ENCODE measurements at places on chromosomes 4 and X.

- no peak for DNase-seq
These were observed 63.2 kb downstream of the MID1 start for GRCh38 chrX:10557166-10557565.

- no peak for DNase-seq
These were observed 69.6 kb upstream of the C4orf50 start for GRCh38 chr4:6087669-6088341.

DNA sequence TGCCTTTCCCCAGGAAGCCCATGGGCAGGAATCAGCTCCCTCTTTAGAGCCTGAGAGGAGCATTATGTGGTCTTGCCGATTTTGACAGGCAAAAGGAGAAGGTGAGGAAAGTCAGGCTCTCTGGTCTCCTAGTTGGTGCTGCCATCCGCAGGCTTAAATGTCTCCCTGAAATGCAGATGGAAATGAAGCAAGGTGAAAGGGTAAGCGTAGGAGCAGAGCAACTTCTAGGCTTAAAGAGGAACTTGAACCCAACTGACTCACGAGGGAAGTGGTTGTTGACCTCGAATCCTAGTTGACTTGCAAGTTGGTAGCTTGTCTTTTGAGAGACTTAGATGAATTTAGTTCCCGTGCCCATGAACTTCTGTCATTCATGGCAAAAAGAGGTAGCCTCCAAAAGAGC lies 205.9 kb downstream of the PTTG2 start:
- DNase-seq: no peak

DNA sequence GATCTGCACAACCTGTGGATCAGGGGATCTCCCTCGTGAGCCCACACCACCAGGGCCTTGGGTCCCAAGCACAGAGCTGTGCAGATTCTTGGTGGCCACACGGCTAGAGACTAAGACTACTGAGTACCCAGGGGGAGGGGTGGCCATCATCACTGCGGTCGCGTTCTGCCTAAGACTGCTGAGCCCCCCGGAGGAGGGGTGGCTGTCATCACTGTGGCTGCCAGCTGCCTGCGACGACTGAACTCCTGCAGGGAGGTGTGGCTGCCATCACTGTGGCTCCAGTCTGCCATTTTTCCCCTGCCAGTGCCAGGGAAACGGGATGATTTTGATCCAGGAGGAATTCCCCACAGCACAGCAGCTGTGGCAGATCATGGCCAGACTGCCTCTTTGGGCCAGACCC lies 141.7 kb upstream of the SPANXB1 start:
- DNase-seq: no peak

DNA sequence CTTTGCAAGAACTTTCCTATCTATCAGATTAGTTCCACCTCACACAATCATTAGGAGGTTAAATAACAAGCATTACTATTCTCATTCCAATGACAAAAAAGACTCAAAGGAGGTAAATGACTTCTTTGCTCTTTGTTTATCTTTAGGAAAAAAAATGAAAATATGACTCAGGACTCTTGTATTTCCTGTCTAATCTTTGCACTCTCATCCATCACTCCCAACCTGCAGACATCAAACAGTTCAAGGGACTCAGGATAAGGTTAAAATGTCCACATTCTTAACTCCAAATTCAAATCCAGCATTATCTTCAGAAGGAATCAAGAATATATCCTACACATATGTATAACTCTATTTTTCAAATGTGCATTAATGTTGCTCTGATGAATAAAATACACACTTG lies 139.6 kb downstream of the UNC5C start:
- DNase-seq: no peak

- no peak for DNase-seq
These were observed 245.5 kb upstream of the CXXC4 start for GRCh38 chr4:104740161-104740560.

DNA sequence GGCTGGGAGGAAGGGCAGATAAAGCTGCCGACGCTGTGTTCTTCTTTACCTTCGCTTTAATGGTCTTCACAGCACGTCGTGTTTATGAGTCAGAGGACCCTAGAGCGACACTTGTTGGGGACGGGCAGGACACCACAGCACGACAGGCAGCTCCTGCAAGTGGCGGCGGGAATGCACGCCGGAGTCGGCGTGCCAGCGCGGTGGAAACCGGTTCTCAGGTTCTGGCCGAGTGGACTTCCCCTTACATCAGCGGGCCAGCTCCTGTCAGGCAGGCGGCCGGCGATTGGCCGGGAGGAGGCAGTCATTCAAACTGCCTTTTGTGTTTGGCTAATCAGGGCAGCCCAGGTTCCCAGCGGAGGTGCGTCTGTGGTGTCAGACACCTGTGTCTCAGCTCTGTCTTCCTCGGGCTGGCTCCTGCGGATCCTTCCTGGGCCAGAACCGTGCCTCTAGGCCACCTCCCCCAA lies 150.9 kb downstream of the SHROOM3 start:
- no peak for DNase-seq

DNA sequence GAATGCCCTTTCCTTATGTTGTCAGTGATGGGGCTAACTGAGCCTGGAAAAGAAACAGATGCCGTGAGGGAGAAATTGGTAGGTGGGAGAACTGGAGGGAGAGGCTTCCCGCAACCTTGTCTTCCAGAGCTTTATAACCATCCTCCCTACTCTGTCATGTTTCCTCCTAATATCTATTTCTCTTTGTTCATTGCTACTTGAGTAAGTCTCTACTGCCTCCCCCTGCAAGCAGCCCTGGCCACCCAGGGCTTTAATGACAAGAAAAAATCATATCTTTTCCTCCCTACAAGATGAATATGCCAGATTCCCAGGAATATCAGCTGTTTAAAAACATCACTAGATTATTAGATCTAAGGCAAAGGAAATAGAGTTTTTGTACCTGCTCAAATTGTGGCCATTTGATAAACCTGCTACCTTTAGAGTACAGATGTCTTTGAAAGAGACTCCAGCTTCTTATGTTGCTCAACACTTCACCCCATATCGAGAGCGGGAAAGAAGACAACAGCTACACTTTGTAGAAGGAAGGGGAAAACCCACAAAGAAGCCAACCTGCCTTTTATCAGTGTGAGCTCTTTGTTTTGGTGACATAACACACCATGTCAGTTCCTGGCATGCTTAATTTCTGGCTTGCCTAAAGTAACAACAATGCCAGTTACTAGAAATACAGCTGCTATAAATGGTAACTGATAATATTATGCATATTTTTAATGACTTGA lies 186.6 kb upstream of the LEF1 start:
- DNase-seq: no peak

DNA sequence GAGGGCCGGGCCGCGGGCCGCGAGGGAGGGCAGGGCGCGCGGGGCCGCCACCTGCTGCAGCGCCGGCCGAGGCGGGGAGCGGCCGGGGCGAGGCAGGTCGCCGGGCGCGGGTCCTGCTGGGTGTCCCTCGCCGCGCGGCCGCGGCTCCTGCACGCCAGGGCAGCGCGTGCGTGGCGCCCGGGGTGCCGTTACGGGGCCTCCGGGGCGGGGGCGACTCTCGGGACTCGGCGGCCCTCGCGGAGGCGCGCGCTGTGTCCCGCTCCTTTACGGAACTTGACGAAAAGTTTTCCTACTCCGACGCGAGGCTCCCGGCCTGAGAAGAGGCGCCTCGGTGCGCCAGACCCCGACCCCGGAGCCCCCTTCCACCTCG lies 329 bp downstream of the TBC1D14 start:
- DNase-seq: no peak

GRCh38 chr4:152926959-152927358 lies 9.2 kb upstream of the FHDC1 start:
- DNase-seq: no peak

DNA sequence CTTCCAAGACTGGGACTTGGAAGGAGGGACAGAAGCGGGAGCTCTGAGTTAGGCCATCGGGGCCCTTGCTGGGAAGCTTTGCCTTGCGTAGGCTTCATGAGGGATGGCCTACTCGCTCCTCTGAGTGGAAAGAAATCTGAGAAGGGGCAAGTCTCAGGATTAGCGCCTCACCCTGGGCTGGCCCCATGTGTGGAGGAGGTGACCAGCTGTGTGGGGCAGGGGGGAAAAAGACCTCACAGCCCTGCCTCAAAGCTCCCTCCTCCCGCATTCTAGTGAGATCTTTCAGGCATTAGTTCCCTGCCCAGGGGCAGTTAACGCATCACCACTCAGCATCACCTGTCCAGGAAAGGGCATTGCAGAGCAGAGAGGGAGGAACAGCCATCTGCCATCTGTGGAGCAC lies 156.1 kb downstream of the ENPP6 start:
- DNase-seq: no peak

- no peak for DNase-seq
These were observed 8.5 kb downstream of the AKAP17A start for GRCh38 chrX:1599791-1600405.

DNA sequence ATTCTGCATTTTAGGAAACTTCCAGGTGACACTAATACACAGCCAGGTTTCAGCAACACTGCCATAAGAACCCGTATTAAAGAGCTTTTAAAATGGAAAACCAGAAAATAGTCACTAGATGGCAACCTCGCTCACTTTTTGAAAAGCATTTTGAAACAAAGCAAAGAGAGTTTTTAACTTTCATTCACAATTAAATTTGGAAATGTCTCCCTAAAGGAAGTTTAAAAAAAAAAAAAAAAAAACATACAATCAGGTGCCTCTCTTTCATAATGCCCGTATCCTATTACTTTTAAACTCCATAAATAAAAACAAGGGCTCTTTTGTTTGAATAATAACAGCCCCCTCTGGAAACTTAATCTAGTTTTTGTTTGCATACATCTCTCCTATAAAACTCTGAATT lies 20.3 kb downstream of the MEPE start:
- peak; percentile 5 for DNase-seq

DNA sequence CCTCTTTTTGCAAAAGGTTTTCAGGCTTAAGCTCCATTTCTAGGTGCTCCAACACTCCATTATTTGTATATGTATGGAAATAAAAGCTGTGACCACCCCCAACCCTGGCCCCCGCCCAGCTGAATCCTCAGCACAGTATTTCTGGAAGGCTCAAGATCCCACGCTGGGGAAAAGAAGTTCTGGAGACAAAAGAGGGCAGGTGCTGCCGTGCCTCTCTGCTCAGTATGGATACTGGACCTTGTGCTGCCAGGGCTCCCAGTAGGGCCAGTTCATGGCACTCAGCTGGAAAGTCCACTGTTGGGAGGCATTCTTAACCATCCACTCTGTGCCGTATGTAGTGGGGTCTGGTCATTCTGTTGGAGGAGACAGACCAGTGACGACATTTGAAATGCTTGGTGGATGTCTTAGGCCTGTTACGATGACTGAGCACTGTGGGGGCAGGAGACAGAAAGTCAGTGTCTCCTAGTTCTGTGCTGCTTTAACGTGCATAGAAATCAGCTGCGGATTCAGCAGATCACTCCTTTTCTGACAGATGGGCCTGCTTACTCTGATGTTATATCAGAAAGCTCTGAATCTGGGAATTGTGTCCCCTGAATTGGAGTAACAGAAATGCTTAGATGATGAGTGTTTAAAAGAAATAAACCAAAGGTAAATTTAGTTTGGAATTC lies 48.4 kb upstream of the MSANTD1 start:
- DNase-seq: no peak

GRCh38 chrX:22136711-22137110 lies 104.6 kb downstream of the PHEX start:
- DNase-seq: no peak

DNA sequence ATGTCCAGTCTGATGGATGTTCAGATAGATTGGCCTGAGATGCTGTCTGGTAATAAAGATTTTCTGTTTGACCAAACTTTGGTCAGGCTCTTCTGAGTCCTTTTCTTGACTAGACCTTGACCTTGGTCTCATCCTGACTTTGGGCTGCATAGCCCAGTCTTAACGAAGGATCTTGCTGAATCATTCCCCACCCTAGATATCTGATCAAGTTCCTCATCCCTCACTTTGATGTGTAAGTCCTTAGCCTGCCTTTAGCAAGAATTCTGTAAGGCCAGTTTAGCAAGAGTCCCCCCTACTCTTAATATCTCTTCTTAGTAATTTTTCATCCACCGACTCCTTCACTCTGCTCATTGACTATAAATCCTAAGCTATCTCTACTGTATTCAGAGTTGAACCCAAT lies 244.4 kb upstream of the JADE1 start:
- no peak for DNase-seq

- DNase-seq: no peak
These were observed 784.2 kb downstream of the GLUD2 start for GRCh38 chrX:121831601-121832000.

DNA sequence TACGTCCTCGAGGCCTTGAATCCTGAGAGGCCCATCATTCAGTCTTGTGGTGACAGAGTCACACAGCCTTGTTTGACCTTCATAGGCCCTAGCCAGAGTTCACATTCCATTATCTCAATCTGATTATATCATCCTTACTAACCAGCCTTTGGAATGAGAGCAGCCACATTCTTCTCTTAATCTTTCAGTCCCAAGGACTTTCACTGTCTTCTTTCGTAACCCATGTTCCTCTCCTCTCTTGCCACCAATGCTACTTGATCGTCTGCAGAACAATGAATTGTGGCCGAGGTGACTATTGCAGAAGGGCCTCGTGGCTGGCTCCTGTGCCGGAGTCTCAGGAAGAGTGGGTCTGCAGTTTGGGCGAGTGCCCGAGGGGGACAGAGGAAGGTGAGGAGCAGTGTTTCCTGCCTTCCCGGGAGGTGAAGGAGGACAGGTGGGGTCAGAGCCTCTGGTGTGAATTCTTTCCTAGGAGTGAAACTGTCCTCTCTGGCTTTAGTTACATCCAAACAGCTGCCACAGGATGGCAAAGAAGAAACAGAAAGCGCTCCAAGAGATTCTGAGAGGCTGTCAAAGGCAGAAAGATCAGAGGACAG lies 94.6 kb downstream of the LIMCH1 start:
- DNase-seq: no peak

- DNase-seq: no peak
These were observed 36.9 kb upstream of the PRSS12 start for GRCh38 chr4:118389721-118390120.

- no peak for DNase-seq
These were observed 56.5 kb upstream of the PHKA2 start for GRCh38 chrX:19040373-19040772.

DNA sequence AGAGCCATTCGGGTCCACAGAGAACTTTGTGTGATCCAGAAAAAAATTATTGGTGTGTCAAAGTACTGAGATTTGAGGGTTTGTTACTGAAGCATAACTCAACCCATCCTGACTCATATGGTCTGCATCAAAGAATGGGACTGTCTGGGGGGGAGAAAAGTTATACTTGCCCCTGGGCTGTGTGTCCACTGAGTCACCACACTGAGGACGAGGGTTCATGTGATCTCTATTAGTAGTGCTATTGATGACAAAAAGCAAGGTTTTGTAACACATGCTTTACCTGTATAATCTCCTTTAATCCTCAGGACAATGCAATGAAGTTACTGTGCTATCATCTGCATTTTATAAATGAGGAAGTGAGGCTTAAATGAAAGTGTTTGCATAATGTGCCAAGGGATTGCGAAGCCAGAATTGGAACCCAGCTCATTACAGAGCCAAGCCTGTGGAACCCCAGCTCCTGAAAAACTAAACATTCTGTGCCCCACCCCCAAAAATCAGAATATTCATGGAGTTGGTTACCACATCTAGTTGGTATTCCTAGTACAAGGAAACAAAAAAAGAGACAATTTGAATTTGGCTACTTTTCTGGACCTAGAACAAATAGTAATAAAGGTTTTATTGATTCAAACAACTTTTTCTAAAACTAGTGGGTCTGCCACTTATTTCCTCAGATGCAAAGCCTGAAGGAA lies 31.2 kb downstream of the CCDC149 start:
- DNase-seq: no peak

Measured in DMS 273 treated with DMSO at 0.1 percent for 48 hours (cell line).